ENCODE measurements at places on chromosomes 5 and 9. TPM values are rescaled to one million over a fixed set of nuclear protein-coding genes. Genes with fewer than 3 reads are reported as not detected.

Gene CDC25C
- 21.5 TPM for total RNA-seq

DNA sequence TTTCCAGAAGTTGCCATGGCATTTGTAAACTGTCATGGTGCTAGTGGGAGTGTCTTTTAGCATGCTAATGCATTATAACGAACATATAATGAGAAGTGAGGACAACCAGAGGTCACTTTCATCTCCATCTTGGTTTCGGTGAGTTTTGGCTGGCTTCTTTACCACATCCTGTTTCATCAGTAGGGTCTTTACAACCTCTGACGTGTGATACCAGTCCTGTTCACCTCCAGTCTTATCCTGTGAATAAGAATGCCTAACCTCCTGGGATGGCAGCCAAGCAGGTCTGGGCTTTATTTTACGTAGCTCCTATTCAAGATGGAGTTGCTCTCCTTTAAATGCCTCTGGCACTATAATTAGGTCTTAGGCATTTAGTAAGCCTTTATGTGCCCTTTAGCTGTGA lies 20.4 kb upstream of the RFK start:
- DNase-seq, result no peak

DNA sequence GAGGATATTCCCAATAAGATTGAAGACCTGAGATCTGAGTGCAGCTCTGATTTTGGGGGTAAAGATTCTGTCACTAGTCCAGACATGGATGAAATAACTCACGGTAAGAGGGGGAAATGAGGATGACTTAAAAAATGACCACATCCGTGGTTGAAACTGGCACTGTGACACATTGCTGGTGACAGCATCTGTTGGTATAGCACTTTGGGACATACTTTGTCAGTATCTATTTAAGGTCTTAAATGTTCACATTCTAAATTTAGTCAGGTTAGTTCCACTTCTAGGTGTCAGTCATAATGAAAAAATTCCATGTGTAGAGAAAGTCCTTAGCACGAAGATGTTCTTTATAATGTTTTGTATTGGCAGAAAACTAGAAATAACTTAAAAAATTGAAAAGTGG lies 70.9 kb downstream of the GAPVD1 start:
- DNase-seq, result no peak

- DNase-seq, result no peak
Observed at GRCh38 chr9:131490514-131490913, 12.2 kb upstream of the POMT1 start.

GRCh38 chr5:135353952-135354721 lies 44.9 kb downstream of the MACROH2A1 start:
- no peak for DNase-seq

All from NCI-H460 (cell line).